GM12891 (cell line): ENCODE measurements at places on chromosomes 5 and 9.
A peak's percentile ranks its signal among the peaks of the same experiment; 100 is the strongest.

DNA sequence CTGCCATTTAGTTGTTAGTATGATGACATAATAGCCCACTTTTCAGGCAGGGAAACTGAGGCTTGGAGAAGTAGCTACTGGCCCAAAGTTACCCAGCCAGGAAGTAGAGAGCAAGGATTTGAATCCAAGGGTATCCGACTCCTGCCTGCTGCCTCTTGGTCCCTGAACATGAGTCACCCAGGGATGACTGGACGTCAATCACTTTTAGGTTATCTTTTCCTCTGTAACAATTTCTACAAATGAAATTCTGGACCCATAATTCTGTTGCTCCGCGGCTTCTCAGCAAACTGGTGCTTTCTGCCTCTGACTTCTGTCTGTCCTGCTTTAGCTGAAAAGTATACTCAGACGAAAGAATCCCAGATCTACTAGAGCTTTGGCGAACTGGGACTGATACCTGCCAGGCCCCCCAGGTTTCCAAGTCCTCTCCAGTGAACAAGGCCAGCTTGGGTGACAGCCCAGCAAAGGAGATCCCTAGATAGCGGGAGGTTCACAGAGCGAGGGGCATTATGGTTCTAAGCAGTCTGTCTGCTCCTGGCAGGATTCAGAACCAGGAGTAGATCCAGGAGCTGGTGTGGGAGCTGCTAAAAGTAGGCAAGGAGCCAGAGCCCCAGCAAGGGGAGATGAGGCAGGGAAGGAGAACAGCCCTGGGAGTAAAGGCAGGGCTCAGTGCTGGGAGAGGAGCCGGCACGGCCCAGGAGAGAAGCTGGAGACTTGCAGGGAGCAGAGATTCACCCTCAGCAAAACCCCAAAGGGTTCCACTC is 20.6 kb downstream of the OLFML2A start:
- DNase-seq = no peak

- no peak for DNase-seq
Measured at GRCh38 chr5:135204151-135204600, 170.1 kb upstream of the PITX1 start.

DNA sequence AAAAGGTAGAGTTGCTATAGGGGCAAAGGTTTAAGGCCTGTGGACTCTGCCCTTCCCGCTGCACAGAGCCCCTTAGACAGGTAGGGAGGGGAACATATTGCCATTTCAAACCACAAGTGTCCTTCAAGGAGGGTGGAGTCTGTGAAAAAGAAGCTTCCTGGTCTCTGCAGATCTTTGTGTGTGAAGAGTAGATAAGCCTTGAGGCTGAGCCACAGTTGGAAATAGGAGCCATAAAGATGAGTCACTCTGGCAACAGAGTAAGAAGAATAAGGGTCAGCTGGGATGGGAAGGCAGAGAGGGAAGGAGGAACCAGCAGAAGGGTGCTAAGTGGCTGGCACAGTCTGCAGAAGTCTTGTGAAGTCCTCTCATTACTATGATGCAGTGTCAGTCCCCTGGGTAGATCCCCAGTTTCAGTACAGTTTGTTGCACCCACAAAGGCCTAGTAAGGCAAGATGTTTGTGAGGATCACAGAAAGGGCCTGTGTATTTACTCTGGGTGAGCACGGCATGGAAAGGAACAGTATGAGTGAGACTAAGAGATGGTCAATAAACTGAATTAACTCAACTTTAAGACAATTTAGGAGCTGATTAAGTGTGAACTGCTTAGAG is 18.1 kb downstream of the GRXCR2 start:
- no peak for DNase-seq

GRCh38 chr5:3889412-3890142 is 293.9 kb downstream of the IRX1 start:
- no peak for DNase-seq

- no peak for DNase-seq
Measured at GRCh38 chr5:22572941-22573340, 280.2 kb downstream of the CDH12 start.

GRCh38 chr9:75033791-75034473 is 5.8 kb upstream of the CARNMT1 start:
- DNase-seq = no peak

DNA sequence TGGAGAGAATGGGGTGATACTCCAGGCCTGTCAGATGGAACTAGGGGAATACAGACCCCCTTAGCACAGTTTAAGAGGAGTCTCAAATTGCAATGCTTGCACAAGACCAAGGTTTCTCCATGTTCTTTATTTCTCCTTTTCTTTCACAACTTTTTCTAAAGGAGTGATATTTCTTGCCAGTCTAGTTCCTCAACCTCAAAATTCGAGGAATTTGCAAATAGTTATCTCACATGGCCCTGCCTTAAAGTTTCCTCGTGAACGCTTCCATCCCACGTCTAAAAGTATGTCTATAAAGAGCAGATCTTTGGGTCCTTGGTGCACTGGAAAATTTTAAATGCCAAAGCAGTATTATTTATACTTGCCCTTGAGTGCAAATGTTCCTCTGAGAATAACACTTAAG is 373.8 kb upstream of the KLF4 start:
- DNase-seq = no peak

DNA sequence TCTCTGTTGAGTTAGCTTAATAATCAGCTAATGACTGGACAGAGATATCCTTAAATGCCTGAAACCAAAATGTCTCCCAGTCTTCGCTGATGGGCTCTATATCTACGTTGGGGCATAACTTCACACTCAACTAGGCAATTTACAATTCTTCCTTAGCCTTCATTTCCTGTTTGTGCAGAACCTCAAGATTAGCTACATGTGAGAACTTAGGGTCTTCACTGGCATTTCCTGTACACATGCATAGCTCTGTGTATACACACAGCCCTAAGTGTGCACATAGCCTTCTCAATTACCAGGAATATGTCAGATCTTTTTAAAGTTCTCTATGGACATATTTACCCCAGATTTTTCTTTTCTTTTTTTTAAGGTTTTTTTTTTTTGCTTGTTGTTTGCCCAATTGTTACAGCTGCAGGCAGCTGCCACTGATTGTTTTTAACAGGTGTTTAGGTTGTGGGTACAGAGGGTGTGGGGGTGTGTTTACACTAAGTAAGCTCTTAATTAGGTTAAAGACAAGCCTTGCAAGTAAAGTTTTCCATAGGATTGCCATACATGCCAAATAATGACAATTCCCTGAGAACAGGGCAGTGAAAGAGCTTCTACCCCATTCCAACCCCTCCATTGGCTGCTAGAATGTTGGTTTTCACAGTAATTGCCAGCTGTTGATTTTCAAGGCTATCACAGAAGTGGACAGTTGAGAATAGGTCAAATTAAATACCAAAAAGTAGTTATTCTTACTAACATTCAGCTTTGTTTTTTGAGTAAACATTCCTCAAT is 441.0 kb downstream of the TLE4 start:
- no peak for DNase-seq

GRCh38 chr5:73218552-73219171 is 45.7 kb downstream of the TMEM174 start:
- DNase-seq = no peak

DNA sequence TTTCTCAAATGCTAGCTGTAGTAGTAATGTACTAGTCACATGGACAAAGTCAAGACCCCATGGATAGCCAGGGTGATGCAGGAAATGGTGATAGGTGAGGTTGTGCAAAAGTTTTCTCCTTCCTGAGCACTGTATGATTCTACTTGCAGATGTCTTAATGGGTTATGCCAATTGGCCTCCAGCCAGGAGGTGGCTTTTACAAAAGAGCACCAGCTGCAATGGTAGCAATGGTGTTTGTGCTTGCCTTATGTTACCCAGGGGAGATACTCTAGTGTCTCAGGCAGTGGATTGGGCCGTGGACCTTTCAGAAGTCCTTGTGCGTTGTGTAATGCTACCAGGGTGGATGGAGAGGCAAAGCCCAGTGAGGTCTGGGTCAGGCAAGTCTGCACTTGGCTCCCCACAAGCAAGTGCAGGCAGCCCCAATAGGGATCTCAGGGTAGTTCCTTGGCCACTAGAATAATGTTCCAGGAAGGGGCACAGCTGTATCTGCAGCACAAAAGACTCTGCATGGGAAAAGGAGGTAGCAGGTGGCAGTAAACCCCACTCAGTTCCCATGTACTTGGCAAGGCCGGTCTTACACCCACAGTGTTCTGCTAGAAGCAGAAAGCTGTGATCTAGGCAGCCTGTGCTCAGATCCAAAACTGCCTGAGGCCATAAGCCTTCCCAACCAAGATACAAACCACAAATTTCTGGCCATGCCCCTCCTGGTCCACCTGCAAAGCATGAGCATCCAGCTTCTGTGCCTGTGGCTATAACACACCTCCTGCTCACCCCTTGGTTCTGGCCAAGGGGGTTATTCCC is 46.4 kb upstream of the EDIL3 start:
- DNase-seq = no peak

GRCh38 chr5:151470439-151470838 is 23.0 kb downstream of the SLC36A1 start:
- no peak for DNase-seq

DNA sequence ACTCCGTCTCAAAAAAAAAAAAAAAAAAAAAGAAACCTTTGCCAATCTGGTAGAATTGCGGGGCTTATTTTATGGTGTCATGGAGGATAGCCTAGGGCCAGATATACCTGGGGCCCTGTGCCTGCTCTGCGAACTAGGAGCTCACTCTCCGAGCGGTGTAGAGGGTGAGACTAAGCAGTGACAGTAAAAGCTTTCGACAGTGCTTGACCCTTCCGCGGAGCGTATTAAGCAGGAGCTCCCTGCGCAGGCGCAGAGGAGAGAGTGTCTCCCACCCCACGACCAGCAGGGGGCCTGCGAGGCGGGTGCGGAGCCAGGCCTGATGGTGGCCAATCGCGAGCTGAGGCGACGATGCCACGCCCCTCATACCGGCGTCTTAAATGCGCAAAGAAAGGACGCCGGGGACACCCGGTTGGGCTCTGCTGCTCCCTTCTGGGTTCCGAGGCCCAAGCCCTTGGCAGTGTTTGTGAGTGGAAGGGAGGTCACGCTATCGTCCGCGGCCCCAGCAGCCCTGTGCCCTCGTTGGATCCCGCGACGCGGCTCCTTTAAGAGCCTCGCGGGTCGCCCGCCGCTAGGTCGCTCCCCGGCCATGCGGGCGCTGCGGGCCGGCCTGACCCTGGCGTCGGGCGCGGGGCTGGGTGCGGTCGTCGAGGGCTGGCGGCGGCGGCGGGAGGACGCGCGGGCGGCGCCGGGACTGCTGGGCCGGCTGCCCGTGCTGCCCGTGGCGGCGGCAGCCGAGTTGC is at the start of gene ENDOG:
TSS of gene ENDOG (plus strand) at position 402 of the 740 bp plus-strand sequence. CDS start at position 587, 185 bp downstream.
- peak; percentile 99 for DNase-seq

DNA sequence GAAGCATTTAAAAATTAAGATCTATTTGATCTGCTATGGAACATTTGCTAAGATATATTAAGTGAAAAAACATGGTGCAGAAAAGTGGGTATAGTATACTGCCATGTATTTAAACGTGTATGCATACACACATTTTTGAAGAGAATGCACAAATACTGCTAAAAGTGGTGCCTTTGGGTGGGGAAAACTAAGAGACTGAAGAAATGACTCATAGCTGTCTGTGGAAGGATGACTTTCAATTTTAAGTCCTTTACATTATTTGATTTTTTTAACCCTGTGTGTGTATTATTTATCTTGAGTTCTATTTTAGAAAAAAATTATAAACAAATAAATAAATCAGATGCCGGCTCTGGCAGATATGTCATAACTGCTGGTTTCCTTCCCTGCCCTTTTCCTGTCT is 120.7 kb upstream of the SLIT3 start:
- no peak for DNase-seq

GRCh38 chr5:62460578-62460983 is 48.0 kb downstream of the IPO11 start:
- peak; percentile 17 for DNase-seq

GRCh38 chr5:116396476-116397099 is 178.0 kb downstream of the SEMA6A start:
- DNase-seq = no peak

DNA sequence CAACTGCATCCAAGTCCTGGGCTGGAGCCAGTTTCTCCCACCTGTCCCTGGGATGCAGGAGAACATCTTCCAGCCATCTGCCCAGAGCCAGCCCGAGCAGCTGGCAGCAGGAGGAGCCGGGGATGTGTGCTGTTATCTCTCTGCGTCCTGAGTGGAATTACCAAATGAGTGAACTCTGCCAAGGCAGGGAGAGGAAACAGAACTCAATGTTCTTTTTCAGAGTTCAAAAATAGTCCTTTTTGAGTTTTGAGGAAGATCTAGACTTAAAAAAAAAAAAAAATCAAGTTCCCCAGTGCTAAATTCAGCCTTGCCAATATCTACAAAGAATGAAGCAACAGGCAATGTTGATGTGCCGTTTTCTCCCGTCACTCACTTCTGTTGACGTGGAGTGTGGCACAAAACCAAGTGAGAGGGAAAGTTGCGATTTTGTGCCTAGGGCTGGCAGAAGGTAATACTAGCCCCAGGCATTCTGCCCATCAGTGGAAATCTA is 56.2 kb downstream of the TMOD1 start:
- DNase-seq = no peak

DNA sequence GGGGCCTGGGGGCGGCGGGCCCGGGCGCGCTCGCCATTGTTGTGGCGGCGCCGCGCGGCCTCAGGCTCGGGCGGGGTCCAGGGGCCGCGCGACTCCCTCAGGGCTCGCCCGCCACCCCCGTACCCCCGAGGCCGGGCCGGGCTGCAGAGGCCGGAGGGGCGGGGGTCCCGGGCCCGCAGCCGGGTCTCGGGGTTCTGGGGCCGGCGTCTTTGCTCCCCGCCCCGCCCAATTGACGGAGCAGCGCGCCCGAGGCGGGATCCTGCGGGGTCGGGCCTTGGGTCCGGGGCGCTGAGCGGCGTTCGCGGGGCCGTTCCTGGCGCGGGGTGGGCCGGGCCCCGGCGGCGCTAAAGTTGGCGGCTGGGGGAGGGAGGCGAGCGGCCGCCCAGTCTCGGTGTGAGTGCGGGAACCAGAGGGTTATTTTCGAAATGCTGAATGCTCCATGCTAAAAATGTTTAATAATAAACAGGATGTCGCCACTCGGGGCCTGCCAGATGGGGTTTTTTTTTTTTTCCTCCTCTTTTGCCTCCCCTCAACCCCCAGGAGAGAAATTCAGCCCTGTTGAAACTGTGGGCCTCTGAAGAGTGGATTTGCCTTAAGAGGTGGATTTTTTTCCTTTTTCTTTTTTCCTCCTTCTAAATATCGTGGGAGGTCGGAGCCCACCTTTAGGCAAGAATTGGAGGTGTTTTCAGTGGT is 724 bp downstream of the PRRC2B start:
- peak; percentile 39 for DNase-seq

GRCh38 chr9:14275331-14275730 is 38.6 kb downstream of the NFIB start:
- no peak for DNase-seq

GRCh38 chr5:160129841-160130240 is 10.6 kb upstream of the PWWP2A start:
- DNase-seq = no peak

GRCh38 chr5:176570044-176570443 is 20.9 kb downstream of the CDHR2 start:
- DNase-seq = no peak
